Femur (tissue), 1 donor: ENCODE measurements at places on chromosomes 12 and 14.

DNA sequence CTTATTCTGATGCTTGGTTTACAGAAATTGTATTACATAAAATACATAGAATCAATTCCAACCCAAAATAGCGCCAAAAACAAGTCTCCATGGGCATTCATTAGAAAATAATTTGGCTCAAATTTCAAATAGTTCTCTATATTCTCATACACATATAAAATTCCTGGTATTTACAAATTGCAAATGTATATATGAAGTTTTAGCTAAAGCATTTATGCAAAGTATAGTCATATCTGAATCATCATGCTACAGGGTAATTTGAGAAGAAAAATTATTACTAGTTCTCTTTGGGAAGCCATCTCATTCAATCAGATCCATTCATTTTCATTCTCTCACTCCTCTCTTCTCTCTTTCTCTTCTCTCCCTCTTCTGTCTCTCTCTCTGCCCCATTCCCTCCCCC lies 257.8 kb downstream of the DPF3 start:
- DNase-seq, result no peak

DNA sequence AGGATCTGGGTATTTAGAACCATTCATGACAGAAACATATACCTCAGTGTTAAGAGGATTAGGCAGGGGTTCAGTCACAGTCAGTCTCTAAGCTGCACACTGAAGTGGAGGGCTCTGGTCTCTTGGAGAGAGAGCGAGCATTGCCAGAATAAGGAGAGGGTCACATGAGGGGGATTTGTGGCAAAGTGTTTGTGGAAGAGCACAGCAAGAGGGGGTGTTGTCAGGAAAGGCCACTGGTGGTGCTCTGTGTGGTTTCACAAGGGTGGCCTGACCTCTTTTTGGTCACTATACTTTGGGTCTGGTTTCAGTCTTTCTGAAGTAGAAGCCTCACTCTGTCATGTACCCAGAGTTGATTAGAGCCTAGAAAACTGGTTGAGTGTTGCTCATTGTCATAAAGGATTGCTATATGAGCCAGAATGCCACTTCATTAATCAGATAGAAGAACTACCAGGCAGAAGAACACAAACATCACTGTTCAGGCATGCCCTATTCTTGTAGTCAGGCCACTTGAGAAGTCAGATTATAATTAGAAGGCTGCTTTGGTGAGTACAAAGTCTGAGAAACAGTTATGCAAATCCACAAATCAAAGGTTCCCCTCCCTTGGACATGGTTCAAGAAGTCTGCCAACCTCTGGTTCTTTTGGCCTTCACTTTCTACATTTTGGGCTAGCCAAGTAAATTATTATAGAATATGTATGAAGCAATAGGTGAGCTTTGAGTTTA lies 8.4 kb downstream of the TMEM19 start:
- DNase-seq, result no peak

DNA sequence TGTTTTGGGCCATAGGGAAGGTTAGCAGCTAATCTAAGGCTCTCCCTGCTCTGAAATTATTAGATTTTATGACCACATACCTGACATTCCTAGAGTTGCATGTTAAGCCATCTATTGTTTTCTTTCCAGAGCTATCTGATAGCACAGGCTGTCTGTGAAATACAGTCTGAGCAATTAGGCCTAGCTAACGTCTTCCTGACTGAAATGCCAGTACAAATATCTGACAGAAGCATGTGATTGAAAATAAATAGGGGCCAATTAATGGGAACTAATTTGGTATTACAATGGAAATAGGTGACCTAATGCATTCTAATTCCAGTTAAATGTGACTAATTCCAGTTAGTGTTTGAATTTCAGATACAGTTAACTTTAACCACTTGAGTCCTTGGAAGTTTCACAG lies 115.2 kb downstream of the C12orf75 start:
- no peak for DNase-seq

DNA sequence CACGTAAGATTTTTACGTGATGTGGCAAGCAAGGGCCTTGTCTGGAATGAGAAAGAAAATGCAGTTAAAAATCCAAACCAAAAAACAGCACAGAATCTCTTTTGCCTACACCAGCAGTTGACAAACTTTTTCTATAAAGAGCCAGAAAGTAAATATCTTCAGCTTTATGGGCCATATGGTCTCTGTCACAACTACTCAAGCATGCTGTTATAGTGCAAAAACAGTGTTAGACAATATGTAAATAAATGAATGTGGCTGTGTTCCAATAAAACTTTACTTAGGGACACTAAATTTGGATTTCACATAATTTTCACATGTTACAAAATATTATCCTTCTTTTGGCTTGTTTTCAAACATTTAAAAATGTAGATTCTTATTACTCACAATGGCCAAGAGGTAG lies 6.2 kb upstream of the ELK3 start:
- no peak for DNase-seq

DNA sequence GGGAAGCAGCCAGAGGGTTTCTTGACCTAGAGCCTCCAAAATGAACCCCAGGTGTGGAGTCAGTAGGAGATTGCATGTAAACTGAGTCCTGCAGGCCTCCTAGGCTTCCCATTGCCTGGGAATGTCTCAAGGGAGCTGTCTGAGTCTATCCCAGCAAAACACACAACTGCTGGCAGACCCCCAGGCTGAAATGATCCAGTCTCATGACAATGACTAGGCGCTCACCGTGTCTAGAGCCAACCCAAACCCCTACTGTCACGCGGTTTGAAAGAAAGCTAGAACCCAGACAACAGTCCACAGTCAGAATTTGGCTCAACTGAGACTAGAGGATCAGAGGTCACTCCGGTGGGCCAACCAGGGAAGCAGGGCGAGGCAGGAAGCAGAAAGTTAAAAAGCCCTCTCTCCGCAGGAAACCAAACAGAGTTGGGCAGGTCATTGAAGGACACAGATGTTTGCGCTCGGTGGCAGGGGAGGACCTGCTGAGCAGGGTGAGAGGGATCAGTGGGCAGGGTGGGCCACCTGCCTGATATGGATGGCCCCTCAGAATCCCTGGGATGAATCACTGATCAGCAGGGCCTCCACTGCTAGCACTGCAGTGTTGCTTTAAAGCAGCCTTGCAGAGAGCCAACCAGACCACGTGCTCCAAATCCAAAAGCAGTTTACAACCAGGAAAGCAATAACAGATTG lies 23.8 kb downstream of the ACTN1 start:
- no peak for DNase-seq

- peak; percentile 40 for DNase-seq
Measured at GRCh38 chr14:97458661-97459579, 661.7 kb downstream of the VRK1 start.

DNA sequence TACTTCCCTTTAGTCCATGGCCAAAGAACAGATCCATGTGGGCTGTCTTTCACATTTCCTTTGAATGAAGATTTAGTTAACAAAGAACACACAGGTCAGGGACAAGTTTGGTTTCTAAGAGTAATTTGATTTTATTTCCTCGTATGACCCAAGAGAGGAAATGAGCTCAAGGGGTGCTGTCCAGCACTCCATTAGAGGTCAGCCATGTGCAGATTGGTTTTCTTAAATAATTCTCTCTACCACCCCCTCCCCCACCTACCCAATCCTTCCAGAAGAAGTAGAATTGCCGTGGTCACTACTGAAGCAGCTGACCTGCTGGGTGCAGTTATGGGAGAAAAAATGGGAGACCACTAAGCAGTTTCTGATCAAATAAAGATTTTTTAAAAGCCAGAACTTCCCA lies 13.9 kb upstream of the OAS1 start:
- no peak for DNase-seq

- DNase-seq, result no peak
Measured at GRCh38 chr12:69433653-69434052, 36.5 kb upstream of the FRS2 start.

- peak; percentile 46 for DNase-seq
Measured at GRCh38 chr12:15603474-15604085, 185.6 kb downstream of the EPS8 start.

DNA sequence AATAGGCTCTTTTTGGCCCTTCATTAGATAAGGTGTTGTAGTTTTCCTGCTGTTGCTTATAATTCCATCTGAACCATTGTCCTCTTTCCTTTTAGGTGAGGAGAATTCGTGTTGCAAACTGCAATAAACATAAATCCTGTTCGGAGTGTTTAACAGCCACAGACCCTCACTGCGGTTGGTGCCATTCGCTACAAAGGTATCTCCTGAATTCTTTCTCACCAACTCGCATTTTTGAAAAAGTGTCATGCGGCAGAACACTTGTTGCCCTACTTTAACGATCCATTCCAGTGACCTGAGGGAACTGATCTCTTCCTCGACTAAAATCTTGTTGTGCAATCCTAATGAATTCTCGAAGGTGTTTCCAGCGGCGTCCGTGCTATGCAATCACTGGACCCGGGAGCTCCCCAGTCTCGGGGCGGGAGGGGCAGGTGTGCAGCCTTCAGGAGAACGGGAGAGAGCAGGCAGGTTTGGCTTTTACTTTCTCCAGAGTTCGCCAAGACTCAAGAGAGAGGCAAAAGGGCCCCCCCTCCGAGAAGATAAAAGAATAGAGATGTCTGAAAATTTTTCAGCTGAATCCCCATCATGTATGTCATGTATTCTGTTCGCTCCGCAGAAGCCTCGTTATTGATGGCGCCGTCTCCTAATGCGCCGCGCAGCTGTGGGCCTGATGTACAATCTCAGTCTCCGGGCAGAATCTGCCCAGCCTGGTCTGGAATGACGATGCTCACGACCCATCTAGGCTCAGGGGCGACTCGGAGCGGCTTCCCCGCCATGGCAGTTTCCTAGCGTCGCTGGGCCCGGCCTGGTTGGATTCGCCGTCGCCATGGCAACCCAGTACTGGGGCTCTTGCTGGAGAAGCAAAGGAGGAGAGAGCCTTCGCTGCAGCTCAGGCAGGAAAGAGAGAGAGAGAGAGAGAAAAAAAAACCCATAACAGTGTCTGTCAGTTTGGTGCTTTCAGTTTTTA lies 38.2 kb downstream of the PLXNC1 start:
- peak; percentile 82 for DNase-seq

DNA sequence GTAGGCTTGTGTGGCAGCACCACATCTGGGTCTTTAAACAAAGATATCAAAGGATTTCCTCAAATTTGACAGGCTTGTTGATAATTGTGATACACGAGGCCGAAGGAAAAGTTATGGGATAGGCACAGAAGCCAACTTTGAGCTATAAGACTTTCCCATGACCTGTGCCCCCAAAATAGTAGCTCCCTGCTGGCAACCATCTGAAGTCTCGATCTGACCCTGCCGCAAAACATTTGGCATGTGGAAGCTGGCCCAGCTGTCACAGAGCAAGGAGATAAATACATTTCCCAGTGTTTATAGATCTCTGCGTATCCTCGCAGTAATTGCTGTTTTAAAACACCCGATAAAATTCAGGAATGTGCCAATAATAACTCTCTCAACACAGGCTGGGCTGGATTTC lies 26.4 kb upstream of the RGS6 start:
- DNase-seq, result no peak

DNA sequence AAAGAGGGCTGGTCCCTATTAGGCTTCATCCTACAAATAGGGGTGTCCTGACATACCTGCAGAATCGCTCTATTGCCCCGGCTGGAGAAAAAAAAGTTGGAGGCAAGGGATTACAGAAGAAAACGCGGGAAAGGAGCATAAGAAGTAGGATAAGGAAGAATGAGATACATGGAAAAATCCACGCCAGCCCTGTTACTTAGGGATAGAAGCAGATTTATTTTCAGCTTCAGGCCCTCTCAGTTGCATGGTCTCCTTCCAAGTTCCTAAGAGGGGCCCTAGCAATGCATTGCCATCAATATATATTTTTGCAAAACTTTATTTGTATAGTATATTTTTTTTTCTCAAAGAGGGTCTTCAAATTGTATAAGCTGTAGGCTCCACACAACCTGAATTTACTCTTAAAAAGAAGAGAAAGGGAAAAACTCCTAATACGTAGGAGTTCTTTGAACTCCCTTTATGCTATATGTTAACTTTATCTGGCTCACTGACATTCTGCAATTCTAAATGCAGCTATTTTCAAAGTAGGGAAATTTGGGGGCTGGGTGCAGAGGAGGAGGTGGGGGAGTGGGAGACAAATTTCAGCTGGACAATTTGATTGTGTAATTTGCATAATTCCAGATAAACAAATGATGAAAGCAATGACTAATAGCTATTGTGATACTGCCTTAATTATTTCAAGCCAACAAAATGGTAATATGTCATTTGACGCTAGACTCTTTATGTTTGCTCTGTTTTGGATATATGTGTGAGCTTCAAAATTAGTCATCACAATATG lies 137.7 kb upstream of the TRHDE start:
- no peak for DNase-seq

GRCh38 chr12:63103494-63104131 lies 47.4 kb downstream of the AVPR1A start:
- DNase-seq, result no peak

- no peak for DNase-seq
Measured at GRCh38 chr12:79997096-79997791, 62.3 kb upstream of the PPP1R12A start.

GRCh38 chr12:3445119-3445978 lies 45.7 kb upstream of the PRMT8 start:
- DNase-seq, result no peak

GRCh38 chr14:105876158-105876557 lies 349.8 kb downstream of the TMEM121 start:
- DNase-seq, result peak; percentile 14

GRCh38 chr12:94689646-94690036 lies 39.3 kb upstream of the TMCC3 start:
- no peak for DNase-seq

DNA sequence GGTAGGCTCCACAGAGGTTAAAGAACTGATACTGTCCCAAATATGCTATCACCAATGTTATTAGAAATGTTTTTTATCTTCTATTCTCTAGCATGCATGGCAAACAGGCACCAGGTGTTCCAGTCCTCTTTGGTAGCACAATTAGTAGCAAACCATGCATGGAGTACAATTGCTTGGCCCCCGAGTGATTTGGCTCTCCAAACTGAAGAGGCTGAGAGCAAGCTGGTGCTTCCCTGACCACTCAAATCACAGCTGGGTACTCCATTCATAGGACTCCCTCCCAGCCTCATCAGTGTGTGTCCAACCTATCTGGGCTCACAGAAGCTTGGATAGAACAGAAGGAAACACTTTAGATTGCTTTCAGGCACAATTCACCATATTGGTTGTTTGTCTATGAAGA lies 93.4 kb downstream of the DIO2 start:
- no peak for DNase-seq

DNA sequence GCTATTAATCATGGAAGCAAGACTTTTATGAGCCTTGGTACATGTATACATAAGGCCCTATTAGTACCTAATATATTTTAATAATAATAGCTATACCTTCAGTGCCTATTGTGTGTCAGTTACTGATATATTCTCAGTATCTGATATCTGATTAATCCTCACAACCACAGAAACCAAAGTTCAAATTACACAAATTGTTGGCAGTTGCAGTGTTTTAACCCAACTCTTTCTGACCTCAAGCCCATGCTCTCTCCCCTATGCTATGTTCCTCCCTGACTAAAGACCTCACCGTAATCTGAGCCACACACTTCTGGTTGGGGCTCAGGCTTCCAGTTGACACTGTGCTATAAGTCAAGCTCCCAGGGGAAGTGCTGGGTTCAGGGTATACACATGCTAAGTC lies 214.4 kb downstream of the SPTSSA start:
- DNase-seq, result no peak

GRCh38 chr12:101671833-101672232 lies 25.6 kb upstream of the CHPT1 start:
- DNase-seq, result no peak
